ENCODE measurements at places on chromosomes 3 and 15. TPM values are rescaled to one million over a fixed set of nuclear protein-coding genes. Genes with fewer than 3 reads are reported as not detected.

Gene SNTN
- total RNA-seq, result not detected

Gene SST
- total RNA-seq, result not detected

Gene SUSD5
- total RNA-seq, result 11.2 TPM

Gene AQP9
- total RNA-seq, result under 0.01 TPM

Gene GNAT1
- total RNA-seq, result not detected

Gene SAXO2
- total RNA-seq, result 6.2 TPM

DNA sequence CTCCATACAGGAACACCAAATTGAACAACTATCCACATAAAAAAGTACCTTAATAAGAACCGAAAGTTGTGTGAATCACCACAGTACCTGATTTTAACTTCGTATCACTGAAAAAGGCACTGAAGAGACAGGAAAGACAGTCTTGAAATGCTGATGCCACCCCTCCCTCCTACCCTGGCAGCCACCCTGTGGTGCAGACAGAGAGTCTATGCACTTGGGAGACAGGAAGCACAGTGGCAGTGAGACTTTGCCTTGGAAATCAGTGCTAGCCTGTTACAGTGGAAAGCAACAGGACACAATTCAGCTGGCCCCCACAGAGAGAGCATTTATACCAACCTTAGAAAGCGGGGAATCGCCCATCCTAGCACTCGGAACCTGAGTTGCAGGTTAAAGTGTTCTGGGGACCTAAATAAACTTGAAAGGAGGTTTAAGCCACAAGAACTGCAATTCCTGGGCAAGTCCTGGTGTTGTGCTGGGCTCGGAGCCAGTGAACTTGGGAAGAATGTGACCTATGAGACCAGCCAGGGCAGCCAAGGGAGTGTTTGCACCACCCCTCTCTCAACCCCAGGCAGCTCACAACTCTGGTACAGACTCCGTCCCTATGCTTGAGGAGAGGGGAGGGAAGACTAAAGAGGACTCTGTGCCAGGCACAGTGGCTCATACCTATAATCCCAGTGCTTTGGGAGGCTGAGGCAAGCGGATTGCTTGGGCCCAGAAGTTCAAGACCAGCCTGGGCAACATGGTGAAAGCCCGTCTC is 240.1 kb downstream of the ISL2 start:
- no peaks in the 10 kb centered on the region for H3K27me3 ChIP-seq
- H3K4me3 ChIP-seq, result no peak overlapping the region
- H3K27ac ChIP-seq, result no peak overlapping the region
- H3K4me1 ChIP-seq, result peaks cover 7% of the 10 kb centered on the region
- DNase-seq, result no peak
- no peaks in the 10 kb centered on the region for H3K36me3 ChIP-seq

DNA sequence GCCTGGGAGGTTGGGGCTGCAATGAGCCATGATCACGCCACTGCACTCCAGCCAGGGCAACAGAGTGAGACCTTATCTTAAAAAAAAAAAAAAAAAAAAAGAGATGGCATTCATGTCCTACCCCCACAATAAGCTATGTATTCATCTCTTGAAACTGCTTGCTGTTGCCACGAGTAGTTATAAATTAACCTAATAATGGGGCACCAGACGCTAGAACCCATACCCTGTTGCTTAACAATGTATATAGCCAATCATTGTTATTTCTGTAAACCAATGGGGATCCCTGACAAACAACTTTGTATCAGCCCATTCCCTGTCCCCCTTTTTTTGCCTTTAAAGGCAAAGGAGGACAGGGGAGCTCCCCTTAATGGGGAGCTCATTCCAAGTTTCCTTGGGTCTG is 2.8 kb upstream of the LACTB start:
- no peak overlapping the region for H3K4me3 ChIP-seq
- H3K27me3 ChIP-seq, result no peaks in the 10 kb centered on the region
- no peak for DNase-seq

DNA sequence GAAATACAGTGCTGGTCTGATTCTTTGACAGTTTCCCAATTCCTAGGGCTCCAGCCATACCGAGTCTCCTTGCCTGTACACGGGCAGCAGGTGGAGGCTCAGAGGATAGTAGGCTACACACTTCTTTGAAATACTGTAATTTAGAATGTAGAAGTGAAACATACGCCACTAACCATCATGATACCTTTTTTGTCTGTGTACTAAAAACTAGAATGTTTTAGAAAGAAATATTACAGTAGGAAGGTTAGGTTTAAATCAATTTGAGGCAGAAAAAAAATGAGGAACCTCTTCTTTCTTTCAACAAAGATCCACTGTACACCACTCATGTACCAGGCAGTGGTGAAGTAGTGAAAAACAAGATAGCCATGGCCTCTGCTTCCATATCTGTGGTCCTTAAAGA is 354.7 kb downstream of the MCTP2 start:
- H3K27me3 ChIP-seq, result no peaks in the 10 kb centered on the region
- no peak overlapping the region for H3K27ac ChIP-seq
- no peaks in the 10 kb centered on the region for H3K4me1 ChIP-seq
- H3K4me3 ChIP-seq, result no peak overlapping the region
- H3K36me3 ChIP-seq, result no peaks in the 10 kb centered on the region
- no peak for DNase-seq

GRCh38 chr3:94811836-94812235 is 749.0 kb downstream of the NSUN3 start:
- H3K36me3 ChIP-seq, result no peaks in the 10 kb centered on the region
- DNase-seq, result no peak
- no peak overlapping the region for H3K4me3 ChIP-seq
- no peak overlapping the region for H3K27ac ChIP-seq

DNA sequence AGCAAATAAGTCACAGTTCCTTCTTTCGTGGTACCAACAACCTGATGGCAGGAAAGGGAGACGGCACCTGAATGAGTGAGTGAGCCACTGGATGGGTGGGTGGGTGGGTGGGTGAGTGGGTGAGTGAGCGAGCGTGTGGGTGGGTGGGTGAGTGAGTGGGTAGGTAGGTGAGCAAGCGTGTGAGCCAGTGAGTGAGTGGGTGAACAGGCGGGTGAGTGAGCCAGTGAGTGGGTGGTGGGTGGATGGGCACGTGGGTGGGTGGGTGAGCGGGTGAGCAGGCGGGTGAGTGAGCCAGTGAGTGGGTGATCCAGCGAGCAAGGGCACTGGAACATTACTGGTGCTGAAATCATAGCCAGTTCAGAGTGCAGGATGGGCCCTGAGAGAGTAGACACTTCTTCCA is 152.8 kb downstream of the MEGF11 start:
- no peak overlapping the region for H3K4me3 ChIP-seq
- H3K27me3 ChIP-seq, result peaks cover 29% of the 10 kb centered on the region
- DNase-seq, result no peak
- no peaks in the 10 kb centered on the region for H3K4me1 ChIP-seq

DNA sequence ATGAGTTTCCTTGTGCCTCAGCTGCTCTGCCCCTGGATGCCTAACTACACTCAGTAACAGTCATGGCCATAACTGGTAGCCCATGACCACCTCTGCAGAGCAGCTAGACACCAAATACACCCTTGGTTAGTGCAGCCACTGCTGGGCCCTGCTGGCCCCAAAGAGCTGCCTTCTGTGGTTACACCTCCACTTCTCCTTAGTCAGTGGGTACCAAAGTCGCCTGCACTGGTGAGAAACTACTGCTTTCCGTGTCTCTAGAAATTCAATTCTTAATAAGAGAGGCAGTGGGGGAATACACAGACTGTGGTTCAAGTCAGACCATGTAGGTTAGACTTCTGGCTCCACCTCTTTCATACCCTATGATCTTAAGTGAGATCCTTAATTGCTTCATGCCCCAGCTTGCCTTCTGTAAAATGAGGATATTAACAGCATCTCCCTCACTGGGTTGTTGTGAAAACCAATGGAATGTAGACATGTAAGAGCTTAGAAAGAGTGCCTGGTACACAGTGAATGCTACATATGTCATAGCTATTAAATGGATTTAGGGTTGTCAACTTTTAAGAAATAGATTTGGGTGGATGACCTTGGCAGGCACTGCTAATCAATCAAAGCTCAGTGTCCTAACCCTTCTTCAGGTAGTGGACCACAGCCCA is 18.2 kb downstream of the HEG1 start:
- H3K4me1 ChIP-seq, result peaks cover 24% of the 10 kb centered on the region
- DNase-seq, result no peak
- H3K27ac ChIP-seq, result no peak overlapping the region
- H3K27me3 ChIP-seq, result no peaks in the 10 kb centered on the region
- no peaks in the 10 kb centered on the region for H3K36me3 ChIP-seq

DNA sequence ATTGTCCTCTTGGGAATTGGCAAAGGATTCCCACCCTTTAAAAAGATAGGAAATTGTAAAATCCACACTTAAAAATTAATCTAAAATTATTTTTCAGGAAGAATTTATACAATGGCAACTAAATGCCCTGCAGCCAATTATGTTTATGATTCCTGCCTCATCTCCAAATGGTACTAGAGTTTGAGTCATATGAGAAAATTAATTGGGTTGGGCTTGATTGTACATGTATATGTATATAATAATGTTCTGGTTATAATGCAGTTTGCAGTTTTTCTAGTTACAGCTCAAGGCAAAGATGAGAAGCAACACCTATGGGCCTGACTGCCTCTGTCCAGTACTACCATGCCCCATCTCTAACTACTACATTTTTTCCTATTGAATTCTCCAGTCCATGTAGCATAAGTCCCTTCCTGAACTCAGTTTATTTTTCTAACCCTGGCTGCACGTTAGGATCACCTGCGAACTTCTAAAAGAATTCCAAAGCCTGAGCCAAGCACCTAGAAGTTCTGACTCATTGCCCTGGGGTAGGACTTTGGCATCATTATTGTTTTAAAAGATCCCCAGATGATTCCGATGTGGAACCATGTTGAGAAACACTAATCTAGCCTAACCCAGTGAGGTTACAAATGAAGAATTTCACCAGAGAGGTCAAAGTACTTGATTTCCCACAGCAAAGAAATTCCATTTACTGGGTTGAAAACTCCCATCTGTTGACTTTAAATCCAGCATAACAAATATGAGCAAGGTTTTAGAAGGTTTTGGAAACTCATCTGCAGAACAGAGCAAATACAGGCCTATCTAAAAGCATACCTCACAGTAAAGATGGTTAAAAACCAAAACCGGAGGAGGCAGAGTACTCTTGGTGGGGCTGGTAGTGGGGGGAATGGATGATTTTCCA is 19.4 kb downstream of the TGFBR2 start:
- H3K36me3 ChIP-seq, result peaks cover 16% of the 10 kb centered on the region
- no peak overlapping the region for H3K4me3 ChIP-seq
- H3K4me1 ChIP-seq, result peaks cover 49% of the 10 kb centered on the region
- peak; percentile 48 for DNase-seq
- H3K27me3 ChIP-seq, result no peaks in the 10 kb centered on the region
- peak overlapping the region; percentile 80 for H3K27ac ChIP-seq

- no peak for DNase-seq
- no peak overlapping the region for H3K4me3 ChIP-seq
- H3K36me3 ChIP-seq, result no peaks in the 10 kb centered on the region
- H3K27me3 ChIP-seq, result no peaks in the 10 kb centered on the region
- peaks cover 3% of the 10 kb centered on the region for H3K4me1 ChIP-seq
These were observed 103.2 kb downstream of the RYK start for GRCh38 chr3:134147411-134147810.

DNA sequence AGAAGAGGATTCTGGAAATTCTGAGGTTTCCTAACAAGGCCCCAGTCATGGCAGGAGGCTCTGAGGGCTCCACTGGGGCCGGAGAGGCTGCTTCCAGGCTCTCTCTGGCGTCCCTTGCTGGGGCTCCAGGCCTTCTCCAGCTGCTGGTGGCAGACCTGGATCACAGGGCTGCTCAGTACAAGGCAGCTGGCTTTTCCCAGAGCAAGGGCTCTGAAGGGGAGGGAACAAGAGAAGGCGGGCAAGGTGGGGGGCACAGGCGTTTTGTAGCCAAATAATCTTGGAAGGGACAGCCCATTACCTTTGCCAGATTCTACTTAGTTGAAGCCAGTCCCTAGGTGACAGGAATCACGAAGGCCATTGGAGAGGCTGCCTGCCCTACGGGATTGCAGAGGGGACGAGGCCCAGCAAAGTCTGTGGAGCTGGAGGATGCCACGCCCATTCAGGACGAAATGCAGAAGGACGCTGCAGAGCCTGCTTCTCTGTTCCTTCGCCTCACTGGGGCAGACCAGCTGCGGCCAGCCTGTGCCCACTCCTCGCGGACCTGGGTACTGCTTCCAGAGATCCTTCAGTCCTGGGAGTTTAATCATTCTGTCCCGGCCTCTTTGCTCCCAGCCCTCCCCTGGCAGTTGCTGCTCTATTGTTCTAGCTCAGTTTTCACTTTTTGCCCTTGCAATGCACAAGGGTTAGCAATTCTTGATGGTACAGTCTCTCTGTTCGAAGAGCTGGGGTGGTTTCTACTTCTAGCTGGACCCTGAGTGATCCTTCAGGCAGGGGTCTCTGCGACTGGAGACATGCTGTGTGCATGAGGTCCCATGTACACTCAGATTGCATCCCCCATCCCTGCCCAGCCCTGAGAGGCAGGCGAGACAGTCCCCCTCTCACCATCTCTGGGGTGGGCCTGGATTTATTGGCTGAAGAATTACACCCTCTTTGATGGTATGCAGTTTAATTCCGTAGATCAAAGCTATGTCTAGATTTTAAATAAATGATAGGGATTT is 149.3 kb upstream of the MEF2A start:
- H3K27ac ChIP-seq, result no peak overlapping the region
- H3K4me3 ChIP-seq, result no peak overlapping the region
- no peaks in the 10 kb centered on the region for H3K4me1 ChIP-seq
- H3K36me3 ChIP-seq, result no peaks in the 10 kb centered on the region
- H3K27me3 ChIP-seq, result no peaks in the 10 kb centered on the region

- no peak overlapping the region for H3K4me3 ChIP-seq
- DNase-seq, result no peak
- no peak overlapping the region for H3K27ac ChIP-seq
- no peaks in the 10 kb centered on the region for H3K27me3 ChIP-seq
These were observed 189.2 kb downstream of the NTRK3 start for GRCh38 chr15:88067331-88067685.

DNA sequence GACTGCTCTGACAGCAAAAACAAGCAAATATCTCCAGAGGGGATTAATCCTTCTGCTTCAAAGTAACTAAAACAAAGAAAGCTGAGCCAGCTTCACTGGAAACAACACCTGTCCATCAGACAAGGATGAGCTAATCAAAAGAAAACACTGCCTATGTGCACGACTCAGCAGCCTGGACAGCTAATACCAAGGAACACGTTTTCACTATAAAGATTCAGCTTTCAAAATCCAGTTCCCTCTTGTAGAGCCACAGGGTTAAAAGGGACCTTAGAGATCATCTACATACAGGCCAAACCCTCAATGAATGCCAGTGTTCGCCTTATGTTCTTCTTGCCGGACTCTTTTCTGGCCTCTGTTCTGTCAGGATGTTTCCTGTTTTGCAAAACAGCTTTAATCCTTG is 6.9 kb downstream of the TUSC7 start:
- DNase-seq, result no peak
- no peaks in the 10 kb centered on the region for H3K27me3 ChIP-seq
- no peaks in the 10 kb centered on the region for H3K4me1 ChIP-seq
- no peak overlapping the region for H3K27ac ChIP-seq
- H3K4me3 ChIP-seq, result no peak overlapping the region

All from osteoblast (primary cell).